Effector CD4-positive, alpha-beta T cell (primary cell): ENCODE measurements at places on chromosomes 5 and 9.
A peak's percentile ranks its signal among the peaks of the same experiment; 100 is the strongest.

- DNase-seq = no peak
Measured at GRCh38 chr9:88892724-88893123, 98.5 kb upstream of the S1PR3 start.

DNA sequence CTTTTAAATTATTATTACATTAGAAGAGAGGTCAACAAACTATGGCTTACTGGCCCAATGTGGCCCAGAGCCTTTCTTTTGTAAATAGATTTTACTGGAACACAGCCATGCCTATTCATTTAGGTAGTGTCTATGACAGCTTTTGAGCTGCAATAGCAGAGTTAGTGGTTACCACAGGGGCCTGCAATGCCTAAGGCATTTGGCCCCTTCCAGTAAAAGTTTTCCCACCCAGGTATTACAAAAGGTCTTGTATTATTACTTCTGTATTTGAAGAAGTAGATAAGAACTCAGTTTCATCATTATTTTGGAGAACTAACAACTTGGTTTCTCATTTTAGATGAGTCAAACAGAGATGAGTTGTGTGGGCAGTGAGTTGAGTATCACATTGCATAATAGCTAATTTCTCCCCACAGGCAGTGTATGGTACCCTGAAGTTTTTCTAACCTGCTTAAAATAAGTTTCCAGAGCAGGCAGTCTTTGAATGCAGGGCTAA, 9.5 kb downstream of the MTRR start:
- DNase-seq = no peak

DNA sequence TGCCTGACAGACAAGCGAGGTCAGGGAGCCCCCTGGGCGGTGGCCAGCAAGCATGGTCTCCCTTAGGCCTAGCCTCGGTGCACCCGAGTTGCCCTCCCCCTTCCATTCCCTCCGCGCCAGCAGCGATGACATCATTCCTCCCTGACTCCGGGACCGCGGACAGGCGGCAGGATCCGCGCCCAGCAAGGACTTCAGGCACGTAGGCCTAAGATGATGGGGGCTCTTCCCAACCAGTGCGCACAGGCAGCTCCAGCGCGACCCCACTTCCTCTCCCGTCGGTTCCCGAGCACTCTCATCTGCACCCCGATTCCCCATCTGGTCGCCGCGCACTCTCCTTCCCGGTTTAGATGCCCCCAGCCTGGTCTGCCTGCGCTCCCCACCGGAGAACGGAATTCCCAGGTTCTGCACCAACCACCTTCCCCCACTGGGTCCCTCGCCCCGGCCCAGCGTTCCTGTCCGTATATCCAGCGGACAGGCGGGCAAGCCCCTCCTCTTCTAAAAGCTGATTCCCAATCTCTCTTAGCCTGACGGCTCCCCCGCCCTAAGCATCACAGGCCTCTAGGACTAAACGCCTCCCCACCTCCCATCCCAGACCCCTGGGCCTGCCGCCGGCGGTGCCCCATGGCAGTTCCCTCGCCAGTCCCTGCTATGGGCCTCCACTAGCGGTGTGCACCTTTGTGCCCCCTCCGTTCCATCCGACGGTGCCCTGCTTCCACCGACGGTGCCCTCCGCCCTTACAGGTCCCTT, 931 bp downstream of the FAM219A start:
- DNase-seq = peak; percentile 6

DNA sequence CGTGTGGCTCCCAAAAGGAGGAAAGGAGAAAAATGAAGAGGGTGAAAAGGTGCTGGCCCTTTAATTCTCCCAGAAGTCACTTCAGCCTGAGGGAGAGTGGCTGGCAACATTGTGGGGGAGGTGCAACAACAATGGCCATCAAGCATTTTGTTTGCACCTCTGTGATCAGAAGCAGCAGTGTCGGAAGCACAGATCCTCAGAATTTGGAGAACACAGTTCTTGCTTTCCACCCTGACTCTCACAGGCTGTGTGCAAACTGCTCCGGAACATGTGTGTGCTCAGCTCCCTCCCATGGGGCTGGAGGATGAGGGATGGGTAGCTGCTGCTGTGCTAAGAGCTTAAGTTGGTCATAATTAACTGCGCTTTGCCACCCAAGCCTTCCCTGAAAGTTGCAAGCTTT, 127.1 kb downstream of the DPYSL3 start:
- no peak for DNase-seq

GRCh38 chr5:125298746-125299379, 552.4 kb upstream of the ZNF608 start:
- no peak for DNase-seq

- no peak for DNase-seq
Measured at GRCh38 chr5:127840809-127841208, 137.6 kb downstream of the CCDC192 start.

- no peak for DNase-seq
Measured at GRCh38 chr5:180138976-180139730, 67.6 kb upstream of the RNF130 start.

DNA sequence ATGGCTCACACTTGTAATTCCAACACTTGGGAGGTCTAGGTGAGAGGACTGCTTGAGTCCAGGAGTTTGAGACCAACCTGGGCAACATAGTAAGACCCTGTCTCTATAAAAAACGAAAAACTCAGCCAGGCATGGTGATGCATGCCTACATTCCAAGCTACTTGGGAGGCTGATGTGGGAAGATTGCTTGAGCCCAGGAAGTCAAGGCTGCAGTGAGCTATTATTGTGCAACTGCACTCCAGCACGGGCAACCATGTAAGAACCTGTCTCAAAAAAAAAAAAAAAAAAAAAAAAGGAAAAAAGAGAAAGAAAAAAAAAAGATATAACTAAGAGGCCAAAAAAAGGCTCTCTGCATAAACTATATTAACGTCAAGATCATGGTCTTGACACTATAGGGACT, 27.3 kb downstream of the GIN1 start:
- DNase-seq = no peak

GRCh38 chr5:138386290-138386689, 33.8 kb downstream of the KDM3B start:
- no peak for DNase-seq

- no peak for DNase-seq
Measured at GRCh38 chr9:98199388-98200033, 7.1 kb upstream of the CORO2A start.

DNA sequence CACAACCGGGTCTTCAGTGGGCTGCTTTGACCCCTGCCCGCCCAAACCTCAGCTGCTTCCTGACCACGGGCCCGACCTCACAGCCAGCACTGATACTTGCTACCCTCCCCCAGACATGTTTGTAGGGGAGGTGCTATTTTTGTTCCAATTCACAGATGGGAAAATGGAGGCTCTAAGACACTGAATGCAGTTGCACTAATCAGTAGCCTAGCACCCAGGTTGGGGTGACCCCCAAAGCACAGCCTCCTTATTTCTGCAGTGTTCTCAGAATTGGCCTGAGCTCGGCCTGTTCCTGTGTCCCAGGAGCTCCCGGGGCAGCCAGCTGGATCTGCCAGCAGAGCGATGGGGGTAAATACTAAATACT, 22.6 kb downstream of the LAMC3 start:
- no peak for DNase-seq

DNA sequence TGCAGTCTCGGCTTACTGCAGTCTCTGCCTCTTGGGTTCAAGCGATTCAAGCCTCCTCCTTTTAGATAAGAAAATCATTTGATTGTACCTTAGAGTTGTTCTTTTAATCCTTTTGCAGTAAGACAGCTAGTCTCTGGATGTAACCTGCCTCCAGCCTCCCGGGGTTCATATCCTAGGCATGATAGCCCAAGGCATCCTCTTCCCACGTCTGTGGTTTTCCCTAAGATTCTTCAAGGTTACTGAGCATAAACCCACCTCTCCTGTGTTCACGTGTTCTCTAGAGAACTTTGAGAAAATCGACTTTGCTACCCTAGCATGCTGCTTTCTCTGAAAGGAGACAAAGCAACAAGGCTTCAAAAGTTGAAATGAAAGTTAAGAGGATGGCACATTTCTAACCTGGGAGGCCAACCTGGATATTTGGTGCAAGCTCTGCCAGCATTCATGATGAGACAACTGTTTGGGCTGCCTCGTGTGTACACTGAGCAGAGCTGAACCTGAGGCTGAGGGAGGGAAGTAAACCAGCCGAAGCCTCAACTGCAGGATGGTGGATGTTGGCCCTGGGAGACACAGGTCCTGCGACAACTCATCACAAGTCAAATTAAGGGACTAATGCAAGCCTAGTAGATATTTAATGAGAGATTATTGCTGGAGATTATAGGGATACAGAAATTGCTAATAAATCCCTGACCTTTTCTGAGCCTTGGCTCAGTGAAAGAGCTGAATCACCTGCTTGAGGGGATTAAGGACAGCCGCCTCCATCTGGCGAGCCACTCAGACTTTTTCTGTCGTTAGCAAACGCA, 261.8 kb downstream of the ARHGAP26 start:
- DNase-seq = no peak

- DNase-seq = no peak
Measured at GRCh38 chr9:81083067-81083466, 606.3 kb downstream of the TLE1 start.

GRCh38 chr5:38453921-38454320, 102.5 kb downstream of the LIFR start:
- no peak for DNase-seq

DNA sequence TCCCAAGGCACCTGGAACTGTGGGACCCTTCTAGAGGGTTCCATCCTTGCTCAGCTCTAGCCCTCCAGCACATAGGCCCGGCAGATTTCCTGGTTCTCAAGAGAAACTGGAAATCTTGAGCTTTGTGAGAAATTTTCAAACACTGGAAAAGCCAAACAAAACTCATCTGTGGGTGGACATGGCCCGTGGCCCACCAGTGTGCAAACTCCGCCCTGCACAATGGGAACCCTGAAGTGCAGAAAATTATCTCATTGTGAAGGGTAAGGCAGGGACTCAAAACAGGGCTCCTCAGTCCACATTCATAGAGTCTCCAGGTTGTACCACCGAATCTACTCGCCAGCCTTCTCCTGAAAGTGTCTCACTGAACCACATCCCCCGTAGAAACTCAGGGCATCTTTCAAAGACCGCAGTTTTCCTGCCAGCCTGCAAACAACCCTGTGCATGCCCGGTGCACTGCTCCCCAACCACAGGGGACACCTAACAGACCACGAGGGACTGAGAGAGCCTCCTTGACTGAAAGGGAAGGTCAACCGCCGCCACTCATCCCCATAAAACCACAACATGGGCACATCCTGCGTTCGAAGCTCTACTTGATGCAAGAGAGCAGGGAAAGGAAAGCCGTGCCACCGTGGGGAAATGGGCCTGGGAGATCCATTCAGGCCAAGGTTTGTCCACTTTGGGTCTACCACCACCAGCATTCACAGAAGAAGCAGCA, 18.1 kb downstream of the ADAMTS2 start:
- DNase-seq = no peak

GRCh38 chr5:118918232-118918631, 70.1 kb downstream of the DTWD2 start:
- no peak for DNase-seq

GRCh38 chr9:111516061-111516465, 8.9 kb upstream of the ZNF483 start:
- no peak for DNase-seq

GRCh38 chr9:94140791-94141790, 56.8 kb downstream of the PTPDC1 start:
- no peak for DNase-seq

DNA sequence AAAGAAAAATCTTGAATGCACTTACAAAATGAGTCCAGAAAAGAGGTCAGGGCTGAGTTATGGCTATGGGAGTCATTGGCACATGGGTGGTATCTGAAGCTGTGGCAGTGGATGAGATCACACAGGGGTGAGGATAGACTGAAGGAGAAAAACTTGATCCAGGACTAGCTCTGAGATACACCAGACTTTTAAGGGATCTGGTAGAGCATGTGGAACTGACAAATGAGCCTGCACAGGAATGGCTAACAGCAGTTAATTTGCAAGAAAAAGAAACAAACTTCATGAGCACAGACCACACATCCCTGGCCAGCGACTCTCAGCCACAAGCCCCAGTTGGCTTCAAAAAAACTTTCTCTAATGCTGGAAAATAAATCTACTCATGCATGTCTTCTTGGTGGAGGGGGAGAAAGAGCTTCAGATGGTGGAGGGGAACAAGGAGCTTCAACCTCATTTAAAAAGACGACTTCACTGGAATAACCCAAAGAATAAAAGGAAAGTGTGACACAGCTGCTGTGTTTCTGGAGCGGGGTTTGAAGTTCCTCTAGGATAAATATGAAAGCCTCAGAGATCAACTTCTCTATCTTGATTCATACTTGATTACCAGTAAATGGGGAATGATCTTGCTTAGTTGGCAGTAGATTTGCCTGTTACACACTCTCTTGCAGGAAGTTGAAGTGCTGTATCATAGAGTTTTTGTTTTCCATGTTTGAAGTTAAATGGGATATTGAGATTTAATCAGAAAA, 33.6 kb downstream of the TNFAIP8 start:
- DNase-seq = no peak

- DNase-seq = no peak
Measured at GRCh38 chr9:14315875-14316601, 2.1 kb upstream of the NFIB start.

DNA sequence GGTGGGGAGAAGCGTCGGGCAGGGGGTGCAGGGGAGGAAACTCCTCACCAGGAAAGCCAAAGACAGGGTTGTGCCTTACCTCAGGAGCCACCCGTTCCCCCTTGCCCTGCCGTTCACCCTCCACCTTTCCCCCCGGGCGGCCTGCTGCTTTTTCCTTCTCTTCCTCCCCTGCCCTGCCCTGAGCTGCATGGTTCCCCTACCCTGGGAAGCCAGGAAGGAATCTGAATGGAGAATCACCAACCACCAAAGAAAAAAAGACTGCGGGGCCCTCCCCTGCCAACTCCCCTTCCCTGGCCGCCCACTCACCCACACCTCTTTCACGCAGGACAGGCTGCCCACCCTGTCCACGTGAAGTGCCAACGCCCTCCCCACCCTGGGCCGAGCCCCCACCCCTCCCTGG, 820 bp upstream of the NFX1 start:
- no peak for DNase-seq

- DNase-seq = peak; percentile 12
Measured at GRCh38 chr5:100902440-100903038, 543 bp downstream of the ST8SIA4 start.

- no peak for DNase-seq
Measured at GRCh38 chr9:107712390-107712789, 222.8 kb upstream of the KLF4 start.

- no peak for DNase-seq
Measured at GRCh38 chr9:101995231-101995630, 256.8 kb upstream of the GRIN3A start.

GRCh38 chr5:148437249-148437648, 53.5 kb downstream of the FBXO38 start:
- DNase-seq = no peak
